COLO829 (cell line): ENCODE measurements at places on chromosomes 3 and 15.

- DNase-seq = no peak
These were observed 3.8 kb upstream of the PLXNA1 start for GRCh38 chr3:126979046-126979628.

DNA sequence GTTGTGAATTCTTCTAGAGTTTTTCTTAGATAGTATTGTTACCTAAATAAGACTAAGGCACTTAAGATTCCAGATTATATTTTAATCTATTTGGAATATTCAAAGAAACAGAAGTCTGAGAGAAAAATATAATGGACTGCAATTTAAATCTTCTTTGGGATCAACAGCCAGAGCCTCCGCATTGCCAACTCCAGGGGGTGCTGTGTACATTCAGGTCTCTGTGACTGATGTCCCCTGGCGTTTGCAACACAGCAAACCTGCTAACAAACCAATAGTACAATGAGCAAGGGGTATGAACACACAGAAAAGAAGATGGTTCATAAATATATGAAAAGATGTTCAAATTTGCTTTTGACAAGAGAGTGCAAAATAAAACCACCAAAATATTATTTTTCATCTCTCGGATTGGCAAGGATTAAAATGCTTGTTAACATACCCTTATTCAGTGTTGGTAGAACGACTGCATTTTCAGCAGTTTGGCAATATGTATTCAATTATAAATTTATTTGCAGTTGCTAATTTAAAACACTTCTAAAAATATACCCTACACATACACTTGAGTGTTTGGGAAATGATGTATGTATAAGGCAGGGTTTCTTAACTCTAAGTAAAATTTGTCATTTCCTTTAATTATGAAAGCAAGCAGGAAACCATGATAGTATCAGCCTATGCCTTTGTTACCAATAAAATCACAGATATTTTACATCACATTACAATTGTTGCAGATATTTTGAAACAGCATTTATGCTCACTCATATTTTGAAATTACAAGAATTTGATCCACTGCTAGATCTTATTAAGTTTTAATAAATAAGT lies 16.1 kb upstream of the TM4SF1 start:
- peak; percentile 74 for DNase-seq

DNA sequence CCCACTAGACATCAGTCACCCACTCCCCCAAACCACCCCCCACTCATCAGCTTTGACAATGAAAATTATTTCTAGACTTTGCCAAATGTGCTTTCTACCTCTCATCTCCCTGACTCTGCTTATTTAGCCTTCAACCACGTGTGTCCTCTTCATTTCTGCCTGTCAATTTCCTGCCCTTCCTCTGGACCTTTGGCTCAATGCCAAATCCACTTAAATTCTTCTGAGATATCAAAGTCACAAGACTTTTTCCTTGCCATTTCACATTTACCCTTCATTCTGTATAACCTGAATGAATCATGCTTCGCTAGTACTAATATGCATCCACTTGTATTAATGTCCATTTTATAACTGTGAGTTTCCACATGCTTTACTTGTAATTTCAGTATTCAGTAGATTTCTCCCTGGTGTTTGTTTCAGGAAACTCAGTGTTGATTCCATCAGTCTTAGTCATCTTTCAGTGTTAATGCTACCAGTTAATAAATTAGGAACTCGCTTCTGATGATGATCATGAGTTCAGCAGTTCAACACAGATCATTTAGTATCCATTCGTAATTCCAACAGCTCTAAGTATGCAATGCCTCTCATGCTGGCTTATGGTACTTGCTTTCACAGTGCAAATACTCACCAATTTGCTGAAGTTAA lies 128.2 kb upstream of the OSTN start:
- DNase-seq = no peak

DNA sequence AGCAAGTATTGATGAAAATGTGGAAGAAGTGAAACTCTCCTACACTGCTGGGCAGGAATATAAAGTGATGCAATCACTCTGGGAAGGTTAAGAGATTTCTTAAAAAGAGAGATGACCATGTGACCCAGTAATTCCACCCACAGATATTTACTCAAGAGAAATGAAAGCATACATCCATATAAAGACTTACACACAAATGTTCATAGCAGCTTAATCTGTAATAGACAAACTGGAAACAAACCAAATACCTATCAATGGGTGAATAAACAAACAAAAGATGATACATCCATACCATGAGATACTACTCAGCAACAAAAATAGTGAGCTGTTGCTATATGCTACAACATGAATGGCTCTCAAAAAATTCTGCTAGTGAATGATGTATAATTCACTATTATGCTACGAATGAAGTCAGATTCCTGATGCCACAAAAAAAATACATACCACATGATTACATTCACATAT lies 463.3 kb downstream of the MAGI1 start:
- DNase-seq = no peak

DNA sequence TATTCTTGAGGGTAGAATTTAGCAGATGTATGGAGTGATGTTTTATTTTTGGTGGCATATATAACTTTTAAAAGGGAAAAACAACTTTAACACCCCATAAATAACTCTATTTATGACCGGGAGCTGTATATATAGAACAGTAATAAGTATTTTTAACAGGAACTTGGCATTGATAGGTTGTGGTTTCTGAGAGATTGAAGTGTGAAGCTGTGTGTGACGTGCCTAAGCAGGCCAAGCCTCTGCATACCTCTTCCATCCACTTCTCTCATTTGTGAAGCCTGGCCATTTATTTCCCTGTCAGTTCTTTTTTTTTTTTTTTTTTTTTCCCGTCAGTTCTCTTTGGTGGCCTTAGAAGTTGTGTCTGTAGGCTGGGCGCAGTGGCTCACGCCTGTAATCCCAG lies 23.0 kb downstream of the RBM5 start:
- DNase-seq = no peak

DNA sequence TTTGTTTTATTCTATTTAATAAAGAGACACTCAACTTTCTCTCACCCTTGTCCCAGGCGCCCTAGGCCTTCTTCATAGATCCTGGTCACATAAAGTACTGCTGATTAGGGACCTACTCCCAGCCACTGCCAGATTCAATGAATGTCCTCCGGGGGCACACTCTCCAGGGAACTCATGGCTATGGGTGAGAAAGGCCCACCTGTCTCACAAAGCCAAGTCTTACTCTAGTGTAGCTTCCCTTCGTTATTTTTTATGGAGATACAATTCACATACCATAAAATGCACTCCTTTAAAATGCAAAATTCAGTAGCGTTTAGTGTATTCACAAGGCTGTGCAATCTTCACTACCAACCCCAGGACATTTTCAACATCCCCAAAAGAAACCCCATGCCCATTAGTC lies 87.8 kb downstream of the ADCY5 start:
- DNase-seq = no peak

- DNase-seq = no peak
These were observed 94.1 kb downstream of the FLNB start for GRCh38 chr3:58102390-58102750.

GRCh38 chr3:27467545-27467944 lies 16.6 kb downstream of the SLC4A7 start:
- peak; percentile 72 for DNase-seq

- peak; percentile 28 for DNase-seq
These were observed 79.3 kb downstream of the ADAMTSL3 start for GRCh38 chr15:83733206-83733605.

DNA sequence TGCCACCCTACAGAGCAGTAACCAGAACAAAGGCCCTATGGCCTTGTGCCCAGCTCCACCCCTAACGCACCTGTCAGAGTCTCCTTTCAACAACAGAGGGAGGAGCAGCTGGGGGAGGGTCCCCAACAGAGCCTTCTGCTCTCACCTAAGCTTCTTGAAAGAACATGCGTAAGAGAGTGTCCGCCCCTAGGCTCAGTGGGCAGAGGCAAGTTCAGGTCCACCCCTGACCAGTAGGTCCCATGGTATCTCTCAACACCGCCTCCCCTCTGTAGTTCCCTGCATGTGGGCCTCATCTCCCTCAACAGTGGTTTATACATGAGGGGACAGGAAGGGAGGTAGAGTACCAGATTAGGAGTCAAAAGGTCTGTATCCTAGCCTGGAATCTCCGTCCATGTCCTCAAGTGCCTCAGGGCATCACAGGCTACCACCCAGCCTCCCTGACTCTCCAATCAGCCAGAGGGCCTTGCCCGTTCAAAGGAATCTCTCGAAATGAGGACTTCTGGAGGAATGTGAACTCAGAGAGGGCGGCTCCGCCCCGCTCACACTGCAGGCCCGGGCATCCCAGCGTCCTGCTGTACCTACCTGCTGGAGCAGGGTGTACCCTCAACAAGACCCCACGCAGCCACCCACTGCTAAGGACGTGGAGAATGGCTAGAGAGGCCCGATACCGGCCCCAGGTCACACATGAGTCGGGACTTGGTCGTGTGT lies 680 bp downstream of the POC1A start:
- DNase-seq = peak; percentile 32

DNA sequence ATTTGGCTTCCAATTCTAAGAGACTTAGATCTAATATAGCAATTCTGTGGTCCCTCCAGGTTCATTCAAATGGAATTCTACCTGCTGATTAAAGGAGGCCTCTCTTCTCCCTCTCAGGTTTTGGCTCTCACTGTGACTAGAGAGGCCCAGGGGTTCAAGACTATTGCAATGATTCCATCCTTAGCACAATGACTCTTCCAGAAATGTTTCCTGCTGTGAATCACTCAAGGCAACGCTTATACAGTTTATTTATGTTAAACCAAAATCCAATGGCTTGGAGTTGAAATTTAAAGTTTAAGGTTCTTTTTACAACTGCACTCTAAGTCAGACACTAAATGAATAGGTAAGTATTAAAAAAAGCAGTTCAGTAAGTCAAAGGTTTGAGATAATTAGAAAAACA lies 39.9 kb downstream of the IFT57 start:
- DNase-seq = no peak

GRCh38 chr3:138114431-138114918 lies 933 bp downstream of the DZIP1L start:
- no peak for DNase-seq

GRCh38 chr3:45312836-45313493 lies 75.4 kb upstream of the LARS2 start:
- DNase-seq = no peak

GRCh38 chr15:89132611-89133507 lies 44.6 kb downstream of the ABHD2 start:
- DNase-seq = peak; percentile 40

DNA sequence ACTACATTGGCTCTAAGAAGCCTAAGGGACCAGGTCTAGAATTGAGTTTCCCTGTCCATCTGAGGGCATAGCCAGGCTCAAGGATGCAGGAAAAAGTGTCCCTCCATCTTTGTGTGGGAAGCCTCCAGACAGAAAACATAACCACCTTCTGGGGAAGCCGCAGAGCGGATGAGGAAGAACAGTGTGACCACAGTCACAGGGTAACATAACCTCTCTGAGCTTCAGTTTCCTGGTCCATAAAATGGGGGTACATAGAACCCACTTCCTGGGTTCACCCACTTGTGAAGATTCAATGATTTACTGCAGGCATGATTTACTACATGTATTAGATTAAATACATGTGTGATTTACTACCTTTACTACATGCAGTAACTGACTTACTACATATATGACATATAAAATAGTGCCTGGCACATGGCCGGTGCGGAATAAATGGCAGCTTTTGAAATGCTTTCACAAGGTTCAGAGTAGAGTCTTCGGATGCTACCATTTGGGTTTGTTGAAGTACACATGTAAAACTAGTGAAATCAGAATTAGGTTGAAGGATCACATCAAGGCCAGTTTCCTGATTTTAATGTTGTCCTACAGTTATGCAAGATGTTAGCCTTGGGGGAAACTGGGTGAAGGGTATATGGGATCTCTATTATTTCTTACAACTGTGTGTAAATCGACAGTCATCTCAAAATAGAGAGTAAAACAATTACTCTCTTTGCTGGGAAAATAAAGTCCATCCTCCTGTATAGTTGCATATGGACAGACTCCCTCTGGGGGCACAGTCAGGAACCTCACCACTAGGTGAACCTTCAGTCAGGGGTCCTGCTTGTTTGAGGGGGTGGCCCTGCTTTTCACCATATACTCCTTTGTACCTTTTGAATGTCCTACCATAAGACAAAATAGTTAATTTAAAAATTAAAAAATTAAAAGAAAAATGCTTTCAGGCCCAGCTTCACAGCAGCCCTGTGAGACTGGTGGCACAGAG lies 86.0 kb downstream of the SEMA5B start:
- peak; percentile 48 for DNase-seq

GRCh38 chr15:63133786-63134185 lies 12.1 kb downstream of the LACTB start:
- peak; percentile 34 for DNase-seq

GRCh38 chr3:119443179-119443578 lies 20.2 kb downstream of the TMEM39A start:
- no peak for DNase-seq

DNA sequence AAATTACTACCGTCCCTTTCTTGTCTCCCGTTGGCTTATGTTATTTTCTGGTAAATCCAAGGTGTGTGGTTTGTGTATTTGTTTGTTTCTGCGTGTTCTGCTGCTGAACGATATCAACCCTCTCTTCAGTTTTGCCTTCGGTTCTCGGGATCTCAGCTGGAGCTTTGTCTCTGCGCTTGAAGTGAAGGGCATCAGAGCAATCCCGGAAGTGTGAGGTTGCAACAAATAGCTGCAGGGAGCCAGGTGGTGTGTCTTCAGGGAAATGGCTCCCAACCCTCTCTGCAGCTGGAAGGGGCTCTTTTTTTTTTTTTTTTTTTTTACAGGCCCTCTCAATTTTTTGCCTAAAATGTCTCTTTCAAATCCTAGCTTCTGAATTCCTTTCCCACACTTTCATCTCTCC lies 116.4 kb upstream of the RGMA start:
- DNase-seq = no peak

GRCh38 chr3:132343018-132343612 lies 25.9 kb downstream of the ACP3 start:
- peak; percentile 61 for DNase-seq

- no peak for DNase-seq
These were observed 569 bp upstream of the ALDH1A3 start for GRCh38 chr15:100879061-100879463.

DNA sequence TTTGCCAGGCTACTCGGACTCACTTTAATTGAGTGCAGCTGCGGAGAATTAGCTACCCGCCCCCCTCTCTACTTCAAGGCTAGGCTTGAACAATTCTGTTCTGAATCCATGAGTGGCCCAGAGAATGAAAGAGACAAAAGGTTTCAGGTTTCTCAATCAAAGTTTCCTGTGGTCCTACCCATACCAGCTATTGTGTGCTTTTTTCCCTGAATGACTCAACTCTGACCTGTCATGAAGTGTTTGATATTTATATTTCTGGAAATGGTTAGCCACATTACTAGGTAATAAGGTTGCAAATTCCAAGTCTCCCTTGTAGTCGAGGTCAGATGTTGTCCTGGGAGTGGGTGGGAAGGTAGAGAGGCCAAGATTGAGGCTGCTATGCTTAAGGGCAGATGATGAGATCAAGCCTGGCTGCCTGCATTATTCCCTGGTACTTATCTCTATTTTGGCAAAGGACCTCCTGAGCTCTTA lies 392.7 kb upstream of the TBL1XR1 start:
- no peak for DNase-seq

- DNase-seq = no peak
These were observed 75.2 kb downstream of the CHRNA7 start for GRCh38 chr15:32105258-32106241.

GRCh38 chr3:171804618-171805389 lies 5.5 kb downstream of the PLD1 start:
- DNase-seq = no peak
